ENCODE measurements at places on chromosomes 1 and 21. TPM values are rescaled to one million over a fixed set of nuclear protein-coding genes. Genes with fewer than 3 reads are reported as not detected.

LYSMD1 gene
- total RNA-seq = 5.6 TPM

FOXO6 gene
- total RNA-seq = under 0.01 TPM

NLRP3 gene
- 0.62 TPM for total RNA-seq

FNDC5 gene
- 0.22 TPM for total RNA-seq

BRDT gene
- not detected for total RNA-seq

TTC24 gene
- total RNA-seq = not detected

GJB3 gene
- total RNA-seq = under 0.01 TPM

MROH9 gene
- total RNA-seq = under 0.01 TPM

VCAM1 gene
- 3.0 TPM for total RNA-seq

HPDL gene
- total RNA-seq = 3.0 TPM

FAM78B gene
- total RNA-seq = 0.77 TPM

BATF3 gene
- 0.75 TPM for total RNA-seq

TAL1 gene
- total RNA-seq = not detected

F11R gene
- total RNA-seq = 2.2 TPM

RNU1-2 gene
- total RNA-seq = 2,224 TPM

FCMR gene
- 0.37 TPM for total RNA-seq

ATP1A4 gene
- total RNA-seq = not detected

KIF21B gene
- total RNA-seq = 0.37 TPM

P3R3URF gene
- not detected for total RNA-seq

FAM72C gene
- total RNA-seq = 0.25 TPM

RRP15 gene
- total RNA-seq = 12.8 TPM

PTPRF gene
- total RNA-seq = 58.4 TPM

KRTAP19-3 gene
- not detected for total RNA-seq

IQGAP3 gene
- total RNA-seq = 83.3 TPM

SLC44A5 gene
- 0.25 TPM for total RNA-seq

EFNA3 gene
- total RNA-seq = 0.50 TPM

ANGPTL3 gene
- not detected for total RNA-seq

ZBTB17 gene
- 47.1 TPM for total RNA-seq

IGSF9 gene
- under 0.01 TPM for total RNA-seq

SPRR1A gene
- not detected for total RNA-seq
